ENCODE measurements at places on chromosomes 3 and 15.

GRCh38 chr3:126370606-126371005 is 13.4 kb upstream of the KLF15 start:
- DNase-seq, result no peak

DNA sequence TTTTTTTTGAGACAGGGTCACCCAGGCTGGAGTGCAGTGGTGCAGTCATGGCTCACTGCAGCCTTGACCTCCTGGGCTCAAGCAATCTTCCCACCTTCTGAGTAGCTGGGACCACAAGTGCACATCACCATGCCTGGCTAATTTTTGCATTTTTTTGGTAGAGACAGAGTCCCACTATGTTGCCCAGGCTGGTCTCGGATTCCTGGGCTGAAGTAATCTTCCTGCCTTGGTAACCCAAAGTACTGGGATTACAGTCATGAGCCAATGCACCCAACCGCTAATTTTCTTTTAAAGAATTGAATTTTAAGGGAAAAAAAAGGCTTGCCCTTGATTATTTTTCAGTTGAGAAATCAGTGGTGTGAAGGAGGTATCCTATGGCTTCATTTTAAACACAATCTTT is 334.0 kb downstream of the SOX2 start:
- DNase-seq, result no peak

DNA sequence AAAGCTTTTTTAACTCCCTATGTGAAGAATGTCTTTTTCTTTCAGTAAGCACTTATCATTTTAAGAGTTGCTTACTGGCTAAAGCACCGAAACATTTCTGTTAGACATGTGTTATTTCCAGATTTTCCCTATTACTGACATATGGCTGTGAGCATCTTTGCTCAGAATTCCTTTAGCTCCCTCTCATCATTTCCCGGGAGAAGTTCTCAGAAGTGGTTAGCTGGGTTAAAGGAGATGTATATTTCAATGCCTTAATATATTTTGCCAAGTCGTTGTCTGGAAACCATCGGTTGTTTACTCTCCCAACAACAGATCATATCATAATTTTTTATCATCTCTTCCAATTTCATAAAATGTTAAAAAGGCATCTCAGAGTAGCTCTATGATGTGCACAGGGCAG is 396.5 kb downstream of the OCA2 start:
- DNase-seq, result no peak

DNA sequence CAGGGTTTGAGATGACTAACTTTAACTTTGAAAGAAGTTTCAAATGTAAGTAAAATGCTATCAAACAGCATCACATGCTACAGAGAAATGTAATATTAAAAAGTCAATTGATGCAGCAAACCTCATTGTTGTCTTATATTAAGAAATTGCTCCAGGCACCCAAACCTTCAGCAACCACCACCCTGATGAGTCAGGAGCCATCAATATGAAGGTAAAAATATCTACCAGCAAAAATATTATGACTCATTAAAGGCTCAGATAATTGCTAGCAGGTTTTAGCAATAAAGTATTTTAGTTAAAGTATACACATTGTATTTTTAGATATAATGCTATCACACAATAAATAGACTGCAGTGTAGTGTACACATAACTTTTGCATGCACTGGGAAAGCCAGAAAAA is 746.3 kb downstream of the ZPLD1 start:
- no peak for DNase-seq

GRCh38 chr15:35078221-35078915 is 6.7 kb downstream of the NANOGP8 start:
- no peak for DNase-seq

DNA sequence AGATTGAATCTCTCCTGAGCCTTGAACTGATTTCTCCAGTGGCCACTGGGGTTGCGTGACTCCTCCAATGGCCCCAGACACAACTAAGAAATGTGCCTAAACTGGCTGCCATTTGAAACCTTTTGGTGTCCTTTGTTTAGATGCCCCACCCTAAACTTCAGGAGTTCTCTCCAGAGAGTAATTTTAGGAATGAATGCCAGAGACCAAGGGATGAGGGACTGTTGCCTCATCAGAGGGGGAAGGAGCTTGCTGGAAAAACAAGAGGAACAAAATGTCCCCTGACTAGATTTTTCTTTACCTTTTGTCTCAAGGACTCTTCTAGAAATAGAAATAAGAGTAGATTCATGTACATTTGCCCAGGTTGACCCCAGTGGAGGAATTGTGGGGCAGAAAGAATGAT is 8.1 kb upstream of the ADPRH start:
- no peak for DNase-seq

DNA sequence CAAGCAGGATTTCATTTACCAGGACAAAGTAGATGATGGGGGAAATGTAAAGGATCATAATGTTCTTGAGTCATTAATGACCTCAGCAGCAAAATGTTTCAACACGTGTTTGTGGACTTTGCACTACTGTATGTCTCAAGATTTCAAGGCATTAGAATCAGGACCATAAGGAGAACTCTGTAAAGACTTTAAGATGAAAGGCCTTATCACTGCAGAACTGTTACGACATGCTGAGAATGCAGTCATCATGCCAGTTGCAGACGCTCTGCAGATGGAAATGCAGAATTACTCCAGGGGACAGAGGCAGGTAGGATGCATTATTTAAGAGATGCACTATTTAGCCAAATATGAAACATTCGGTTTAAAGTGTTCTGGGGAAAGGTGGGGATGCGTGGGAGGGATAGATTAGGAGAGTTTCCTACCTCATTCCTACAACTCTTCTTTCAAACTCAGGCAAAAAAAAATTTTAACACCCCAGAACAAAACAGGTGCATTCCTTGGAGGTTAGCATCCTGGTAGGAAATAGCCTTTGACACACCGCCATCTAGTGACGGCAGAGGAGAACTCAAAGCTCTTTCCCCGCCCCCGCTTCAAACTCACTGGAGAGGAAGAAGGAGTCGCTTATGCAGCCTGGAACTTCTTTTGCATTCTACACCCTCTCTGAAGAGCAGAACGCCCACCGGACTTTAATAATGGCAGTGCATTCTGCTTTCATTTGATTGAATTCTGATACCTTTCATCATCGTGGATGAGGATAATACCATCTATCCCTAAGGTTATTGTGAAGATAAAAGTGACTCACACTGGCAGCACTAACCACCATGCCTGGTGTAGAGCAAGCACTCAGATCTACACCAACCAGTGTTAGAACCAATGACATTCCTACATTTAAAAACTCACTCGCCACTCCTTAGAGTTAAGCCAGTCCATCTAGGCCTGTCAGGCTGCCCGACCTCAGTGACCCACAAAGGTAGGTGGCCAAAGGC is 43.1 kb upstream of the TOPAZ1 start:
- DNase-seq, result peak; percentile 65

- DNase-seq, result no peak
Observed at GRCh38 chr15:42741710-42742109, 4.8 kb upstream of the CDAN1 start.

DNA sequence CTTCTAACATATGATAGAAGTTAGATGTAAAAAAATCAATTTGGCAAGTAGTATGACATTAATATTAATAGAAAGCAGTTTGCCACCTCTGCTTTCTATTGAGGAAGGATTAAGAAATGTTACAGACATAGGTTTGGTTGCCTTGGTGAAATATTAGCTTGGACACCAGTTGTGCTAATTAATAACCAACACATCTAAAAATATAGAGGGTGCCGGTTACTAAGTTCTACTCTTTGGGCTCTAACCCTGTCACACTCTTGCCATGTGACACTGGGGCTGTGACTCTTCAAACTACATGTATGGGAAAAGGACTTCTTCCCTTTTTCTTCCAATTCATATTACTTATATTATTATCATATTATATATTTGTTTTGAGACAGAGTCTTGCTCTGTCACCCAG is 64.4 kb downstream of the TRIM71 start:
- no peak for DNase-seq

- no peak for DNase-seq
Observed at GRCh38 chr3:73503781-73504180, 121.0 kb downstream of the PDZRN3 start.

- no peak for DNase-seq
Observed at GRCh38 chr3:39383045-39383880, at the start of gene SLC25A38. SLC25A38 (plus strand) TSS chr3:39383370; CDS start chr3:39383725, 355 bp downstream.

- no peak for DNase-seq
Observed at GRCh38 chr3:139295040-139295439, 48.8 kb upstream of the MRPS22 start.

DNA sequence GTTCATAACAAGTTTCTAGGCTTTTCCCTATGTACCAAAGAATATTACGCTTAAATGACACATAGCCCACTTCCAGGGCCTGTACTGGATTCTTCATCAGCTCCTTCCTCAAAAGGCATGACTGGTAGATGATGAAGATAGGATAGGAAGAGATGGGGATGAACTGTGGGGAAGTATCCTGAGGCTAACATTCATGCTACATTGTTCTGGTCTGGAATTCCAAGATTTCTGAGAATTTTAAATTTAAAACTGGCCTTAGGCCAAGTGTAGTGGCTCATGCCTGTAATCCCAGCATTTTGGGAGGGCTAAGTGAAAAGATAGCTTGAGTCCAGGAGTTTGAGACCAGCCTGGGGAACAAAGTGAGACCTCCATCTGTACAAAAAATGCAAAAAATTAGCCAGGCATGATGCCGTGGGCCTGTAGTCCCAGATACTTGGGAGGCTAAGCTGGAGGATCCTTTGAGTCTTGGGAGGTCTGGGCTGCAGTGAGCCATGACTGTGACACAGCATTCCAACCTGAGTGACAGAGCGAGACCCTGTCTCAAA is 160.1 kb upstream of the PLAAT1 start:
- no peak for DNase-seq

DNA sequence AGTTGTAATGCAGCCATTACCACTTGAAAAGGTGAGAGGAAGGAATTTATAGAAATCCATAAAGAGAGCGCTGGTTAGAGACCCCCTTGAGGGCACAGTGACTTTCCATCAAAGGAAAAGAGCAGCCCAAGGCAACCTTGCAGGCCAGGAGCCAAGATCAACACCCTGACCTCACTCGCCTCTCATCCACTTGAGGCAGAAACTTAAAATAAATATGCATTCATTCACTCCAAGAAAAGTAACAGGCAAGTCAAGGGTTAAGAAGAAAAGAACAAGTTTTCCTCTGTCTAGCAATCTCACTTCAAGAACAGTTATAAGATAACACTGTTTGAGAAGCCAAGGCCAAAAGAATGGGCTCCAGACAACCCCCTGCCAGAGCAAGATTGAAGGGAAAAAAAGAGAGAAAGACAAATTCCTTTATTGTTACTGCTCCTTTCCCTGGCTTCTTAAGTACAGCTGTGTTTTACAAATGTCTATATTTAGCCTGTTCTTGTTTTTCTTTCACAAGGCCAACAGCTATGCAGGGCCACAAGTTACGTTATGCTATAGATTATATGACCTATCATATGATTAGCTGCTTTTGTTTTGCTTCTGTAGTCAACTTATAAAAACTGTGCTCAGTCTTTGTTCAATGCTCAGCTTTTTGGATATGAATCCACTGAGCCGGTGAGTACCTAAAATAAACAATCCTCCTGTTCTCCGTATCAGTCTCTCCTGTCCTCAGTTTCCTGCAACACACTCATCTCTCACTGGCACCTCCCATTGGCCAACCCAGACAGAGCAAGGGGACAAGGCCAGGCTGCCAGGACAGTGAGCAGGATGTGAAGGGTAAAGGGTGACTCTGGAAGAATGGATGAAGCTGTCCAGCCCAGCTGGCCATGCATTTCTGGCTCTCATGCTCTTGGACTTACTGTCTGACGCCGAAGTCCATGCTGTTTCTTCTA is 15.8 kb upstream of the SSUH2 start:
- peak; percentile 8 for DNase-seq

DNA sequence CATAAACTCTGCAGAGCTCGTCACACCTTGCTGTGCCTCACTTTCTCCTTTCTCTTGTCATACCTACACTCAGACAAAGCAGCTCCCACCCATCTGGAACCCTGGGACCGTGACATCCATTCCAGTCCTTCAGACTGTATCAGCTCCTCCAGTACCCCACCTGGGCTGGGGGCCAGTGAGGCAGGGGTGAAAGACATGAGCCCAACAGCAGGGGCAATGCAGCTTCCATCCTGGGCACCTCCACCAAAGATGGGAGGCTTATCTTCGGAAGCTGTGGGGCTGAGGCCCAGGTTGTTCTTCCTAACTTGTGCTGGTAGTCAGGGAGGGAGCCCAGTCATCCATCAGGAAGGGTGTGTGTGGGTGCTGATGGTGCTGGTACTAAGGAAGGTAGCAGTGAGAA is 109.2 kb downstream of the EEFSEC start:
- DNase-seq, result no peak

GRCh38 chr3:454986-455385 is 258.4 kb downstream of the CHL1 start:
- DNase-seq, result no peak

DNA sequence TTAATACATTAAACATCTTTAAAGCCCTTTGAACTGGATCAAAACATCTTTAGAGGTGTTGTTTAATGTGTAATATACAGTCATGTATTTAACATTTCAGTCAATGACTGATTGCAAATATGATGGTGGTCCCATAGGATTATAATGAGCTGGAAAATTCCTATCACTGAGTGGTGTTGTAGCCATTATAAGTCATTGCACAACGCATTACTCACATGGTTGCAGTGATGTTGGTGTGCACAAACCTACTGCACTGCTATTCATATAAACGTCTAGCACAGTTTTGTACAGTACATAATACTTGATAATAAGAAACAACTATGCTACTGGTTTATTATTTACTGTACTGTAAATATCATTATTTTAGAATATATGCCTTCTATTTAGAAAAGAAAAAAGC is 75.6 kb downstream of the DTWD1 start:
- no peak for DNase-seq

GRCh38 chr3:98778852-98779413 is 15.8 kb downstream of the ST3GAL6 start:
- no peak for DNase-seq

DNA sequence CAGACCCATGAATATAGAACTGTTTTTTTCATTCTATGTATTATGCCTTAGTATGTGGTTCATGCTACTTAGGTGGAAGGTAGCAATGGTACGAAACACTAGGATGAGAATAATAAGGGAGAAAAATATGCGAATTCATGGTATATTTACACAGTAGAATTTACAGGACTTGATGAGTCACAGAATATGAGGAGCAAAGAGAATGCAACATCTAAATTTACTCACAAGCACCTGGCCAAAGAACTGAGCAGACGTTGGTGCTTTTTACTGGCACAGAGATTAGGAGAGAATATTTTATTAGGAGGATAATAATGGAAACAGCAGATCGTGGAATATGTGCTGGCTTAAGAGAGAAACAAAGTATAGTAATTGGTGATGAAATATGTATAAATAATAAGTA is 785.4 kb upstream of the ROBO1 start:
- no peak for DNase-seq

DNA sequence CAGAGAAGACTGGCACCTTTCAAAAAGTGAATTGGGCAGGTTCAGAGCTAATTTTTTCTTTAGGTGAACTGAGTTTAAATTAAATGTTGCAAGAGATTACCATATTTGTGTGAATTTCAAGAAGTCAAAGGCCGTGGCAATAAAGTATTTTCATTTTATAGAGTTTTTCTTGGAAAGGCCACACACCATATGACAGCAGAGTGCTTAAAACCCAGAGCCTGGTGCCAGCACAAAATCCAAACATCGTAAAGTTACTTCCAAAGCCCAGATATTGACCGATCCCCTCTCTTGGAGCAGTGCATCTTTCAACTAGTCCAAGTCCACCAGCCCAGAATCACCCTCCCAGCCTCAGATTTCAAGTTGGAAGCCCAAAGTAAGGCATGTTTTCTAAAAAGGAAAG is 164.5 kb downstream of the VGLL4 start:
- no peak for DNase-seq

Measured in SW 1271 (cell line).